ENCODE measurements at places on chromosomes 11 and 22.

- DNase-seq = no peak
Measured at GRCh38 chr11:126079621-126080124, 17.0 kb upstream of the CDON start.

- no peak for DNase-seq
Measured at GRCh38 chr11:122270535-122270934, 154.5 kb upstream of the BLID start.

DNA sequence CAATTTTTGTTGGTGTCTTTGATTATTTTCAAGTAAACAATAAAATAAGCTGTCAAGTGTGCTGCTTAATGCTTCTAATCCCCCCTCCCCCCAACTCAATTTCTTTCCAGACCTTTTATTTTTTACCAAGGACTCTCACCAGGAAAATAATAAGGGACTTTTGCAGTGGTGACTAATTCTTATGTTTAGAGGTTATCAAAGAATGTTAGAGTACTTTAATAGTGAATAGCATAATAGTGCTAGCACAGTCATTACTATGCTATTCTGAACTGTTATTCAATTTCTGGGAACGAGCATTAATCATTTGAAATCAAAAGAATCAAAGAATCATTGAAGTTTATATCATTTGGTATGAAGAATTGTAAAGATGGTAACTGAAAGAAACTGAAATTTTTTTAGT is 251.4 kb downstream of the DDX10 start:
- no peak for DNase-seq

- DNase-seq = no peak
Measured at GRCh38 chr11:8068605-8069221, 12.3 kb upstream of the TUB start.

- DNase-seq = no peak
Measured at GRCh38 chr11:12174477-12175143, 64.2 kb downstream of the MICAL2 start.

GRCh38 chr11:65425971-65426838 is 3.6 kb downstream of the NEAT1 start:
- no peak for DNase-seq

DNA sequence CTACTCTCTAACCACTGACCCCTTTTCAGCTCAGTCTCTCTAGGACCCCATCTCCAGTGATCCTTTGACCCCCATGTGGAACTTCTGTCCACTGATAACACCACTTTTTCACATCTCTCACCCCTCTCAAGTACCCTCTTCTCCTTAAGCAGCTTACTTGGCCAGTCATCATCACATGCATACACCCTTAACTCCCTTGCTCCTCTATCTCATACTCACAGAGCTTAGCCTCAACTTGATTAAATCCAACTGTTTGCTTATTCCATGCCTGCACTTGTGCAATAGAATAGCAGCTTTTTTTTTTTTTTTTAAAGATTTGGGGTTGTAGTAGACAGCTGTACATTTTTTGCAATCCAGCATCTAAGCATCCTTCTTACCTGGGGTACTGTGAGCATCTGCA is 22.2 kb downstream of the AQP11 start:
- DNase-seq = no peak

DNA sequence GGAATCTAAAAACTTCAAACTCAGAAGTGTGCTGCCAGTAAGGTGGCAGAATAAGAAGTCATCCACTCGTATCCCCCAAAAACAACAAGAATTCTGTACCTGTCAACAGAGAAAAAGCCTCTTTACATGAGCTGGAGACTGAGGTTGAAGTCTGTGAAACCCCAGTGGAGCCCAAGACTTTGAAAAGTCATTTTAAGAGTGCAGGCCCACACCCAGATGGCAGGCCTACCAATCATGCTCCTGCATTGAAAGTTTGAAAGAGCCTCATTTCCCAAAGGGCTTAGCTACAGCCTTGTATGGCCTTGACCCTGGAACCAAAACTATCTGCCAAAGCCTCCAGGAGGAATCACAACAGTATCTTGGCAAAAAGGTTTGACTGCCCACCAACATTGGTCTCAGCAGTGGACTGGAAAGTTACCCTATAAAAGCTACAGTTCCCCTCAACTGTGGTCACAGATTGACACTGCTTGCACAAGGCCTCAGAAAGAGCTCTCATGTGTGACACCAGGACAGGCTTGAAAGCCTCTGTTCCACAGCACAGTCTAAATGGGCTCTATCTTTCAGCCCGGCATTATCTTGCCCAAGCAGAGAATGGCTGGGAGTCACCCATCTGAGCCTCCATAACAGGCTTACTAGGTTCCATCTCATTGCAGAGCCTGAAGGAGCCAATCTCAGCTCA is 47.7 kb downstream of the SLC22A9 start:
- DNase-seq = no peak

DNA sequence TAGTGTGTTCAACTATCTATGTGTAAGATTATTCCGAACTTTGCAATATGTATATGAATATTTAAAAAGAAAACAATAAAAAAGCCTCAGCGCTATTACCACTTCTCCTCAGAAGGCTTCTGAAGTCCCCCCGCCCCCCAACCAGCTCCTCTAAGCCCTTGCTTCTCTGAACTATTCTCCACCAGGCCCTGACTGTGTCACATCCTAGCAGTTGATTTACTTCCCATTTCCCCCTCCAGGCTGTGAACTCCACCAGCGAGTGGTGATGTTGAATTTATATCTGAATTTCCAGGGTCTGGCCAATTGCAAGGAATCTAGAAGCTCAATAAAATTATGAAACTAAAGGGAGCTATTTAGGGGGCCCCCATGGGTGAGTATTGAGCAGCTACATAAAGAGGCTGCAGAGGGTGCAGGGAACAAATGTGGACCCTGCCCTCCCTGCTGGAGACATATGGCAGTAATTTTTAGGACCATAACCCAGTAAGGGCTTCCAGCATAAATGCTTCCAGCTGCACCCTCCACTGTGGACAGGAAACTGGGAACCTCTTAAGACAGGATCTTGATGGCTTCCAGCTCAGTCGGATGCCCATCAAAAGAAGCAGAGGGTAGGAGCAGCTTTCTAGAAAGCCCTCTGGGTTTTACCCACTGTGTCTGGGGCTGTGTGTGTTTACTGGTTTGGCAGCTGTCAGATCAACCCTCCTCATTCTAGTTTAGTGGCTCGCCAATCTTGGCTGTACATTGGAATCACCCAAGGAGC is 81.4 kb downstream of the TIMP3 start:
- DNase-seq = no peak

GRCh38 chr22:35930933-35931332 is 97.7 kb downstream of the RBFOX2 start:
- DNase-seq = no peak

- DNase-seq = no peak
Measured at GRCh38 chr11:24082860-24083259, 414.0 kb upstream of the LUZP2 start.

DNA sequence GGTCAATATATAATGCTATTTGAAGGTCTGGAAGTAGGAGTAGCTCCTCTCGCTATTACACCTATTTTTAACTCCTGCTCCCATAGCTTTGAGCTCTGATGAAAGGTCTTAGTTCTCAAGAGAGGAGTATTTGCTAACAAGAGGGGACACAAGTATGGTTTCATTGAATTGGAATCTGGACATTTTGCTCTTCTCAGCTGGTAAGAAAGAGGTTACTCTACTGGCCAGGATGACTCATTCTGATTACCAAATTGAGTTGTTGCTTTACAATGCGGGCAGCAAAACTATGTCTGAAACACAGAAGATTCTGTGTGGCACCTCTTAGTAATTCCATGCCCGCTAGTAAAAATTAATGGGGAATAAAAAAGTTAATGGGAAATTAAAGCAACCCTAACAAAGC is 63.6 kb upstream of the EP300 start:
- no peak for DNase-seq

DNA sequence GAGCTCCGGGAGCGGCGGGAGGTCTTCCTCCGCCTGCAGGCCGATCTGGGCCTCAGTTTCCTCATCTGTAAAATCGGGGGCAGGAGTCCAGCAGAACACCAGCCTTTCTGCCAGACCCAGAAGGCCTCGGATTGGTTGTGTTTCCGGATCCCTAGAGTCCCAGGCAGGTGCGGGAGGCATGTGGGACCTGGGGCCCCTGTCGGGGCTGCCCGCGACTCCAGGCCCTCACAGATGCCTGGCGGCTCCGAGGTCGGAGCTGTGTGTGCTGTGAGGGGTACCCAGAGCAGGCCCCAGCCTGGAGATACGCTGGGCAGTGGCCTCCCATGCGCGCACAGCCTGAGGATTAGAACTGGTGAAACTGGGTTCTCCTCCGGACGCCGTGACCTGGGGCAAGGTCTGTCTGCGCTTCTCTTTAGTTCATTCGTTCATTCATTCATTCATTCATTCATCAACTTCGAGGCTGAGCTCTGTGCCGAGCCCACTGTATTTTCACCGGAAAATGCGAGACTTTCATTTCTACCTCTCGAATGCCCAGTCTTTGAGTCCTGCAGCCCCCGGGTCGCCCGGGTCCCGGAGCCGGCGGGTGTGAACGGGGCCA is 24.6 kb downstream of the FLRT1 start:
- no peak for DNase-seq

DNA sequence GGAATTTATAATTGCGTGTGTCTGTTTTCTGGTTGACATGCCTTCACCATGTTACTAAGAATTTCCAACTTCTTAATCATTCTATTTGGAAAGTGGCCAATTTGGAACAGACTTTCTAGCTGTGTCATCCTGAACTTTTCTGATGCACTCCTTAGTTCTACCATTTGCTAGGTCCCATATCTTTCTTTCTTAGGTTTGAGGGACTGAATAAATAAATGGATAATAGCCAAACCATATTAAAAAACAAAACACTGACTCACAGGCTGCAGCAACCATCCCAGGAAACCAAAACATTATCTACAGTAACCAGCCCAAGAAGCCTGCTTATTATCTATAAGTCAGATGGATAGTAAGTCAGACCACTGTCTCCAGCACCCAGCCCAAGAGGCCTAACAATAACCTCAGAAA is 57.5 kb upstream of the PLET1 start:
- DNase-seq = no peak

DNA sequence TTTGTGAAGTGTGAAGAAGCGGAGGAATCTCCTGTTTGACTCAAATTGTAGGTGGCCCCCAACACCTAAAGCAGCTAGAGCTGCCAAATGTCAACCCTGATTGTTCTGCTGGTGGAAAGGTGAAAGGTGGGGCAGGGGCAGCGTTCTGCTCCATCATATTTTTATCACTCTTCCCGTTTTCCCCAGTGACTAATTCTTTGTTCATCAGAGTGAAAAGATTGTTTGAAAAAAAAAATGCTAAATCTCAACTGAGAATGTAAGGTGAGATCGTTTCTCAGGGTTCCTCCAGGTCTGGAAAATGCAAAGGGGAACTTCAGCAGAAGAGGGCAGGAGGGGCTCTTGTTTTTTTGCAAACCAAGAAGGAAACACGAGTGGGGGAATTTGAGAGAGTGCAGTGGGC is 137.7 kb downstream of the MN1 start:
- no peak for DNase-seq
